ENCODE measurements at places on chromosomes 16 and 17. TPM values are rescaled to one million over a fixed set of nuclear protein-coding genes. Genes with fewer than 3 reads are reported as not detected.

DNA sequence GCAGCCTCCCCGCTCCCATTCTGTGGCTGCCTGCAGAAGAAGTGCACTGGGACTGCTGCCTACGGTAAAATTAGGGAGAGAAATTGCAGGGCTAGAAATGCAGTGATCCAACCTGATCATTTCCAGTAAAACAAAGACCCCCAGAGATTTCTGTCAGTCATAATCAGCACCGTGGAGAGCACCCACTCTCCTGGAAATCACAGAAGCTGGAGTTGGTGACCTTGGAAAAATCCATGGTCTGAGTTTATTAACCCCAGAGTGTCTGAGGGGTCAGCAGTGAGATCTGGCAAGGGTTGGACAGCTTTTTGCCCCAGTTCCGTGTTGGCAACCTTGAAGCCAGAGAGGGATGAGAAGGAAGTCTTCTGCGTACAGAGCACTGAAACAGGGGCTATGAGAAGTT, 7.8 kb downstream of the SYCE1L start:
- no peak for DNase-seq

SERPINF2 gene
- 0.07 TPM for polyA plus RNA-seq

HOXB1 gene
- not detected for polyA plus RNA-seq

GRCh38 chr16:87252269-87252970, 64.8 kb downstream of the C16orf95 start:
- no peak for DNase-seq

DNA sequence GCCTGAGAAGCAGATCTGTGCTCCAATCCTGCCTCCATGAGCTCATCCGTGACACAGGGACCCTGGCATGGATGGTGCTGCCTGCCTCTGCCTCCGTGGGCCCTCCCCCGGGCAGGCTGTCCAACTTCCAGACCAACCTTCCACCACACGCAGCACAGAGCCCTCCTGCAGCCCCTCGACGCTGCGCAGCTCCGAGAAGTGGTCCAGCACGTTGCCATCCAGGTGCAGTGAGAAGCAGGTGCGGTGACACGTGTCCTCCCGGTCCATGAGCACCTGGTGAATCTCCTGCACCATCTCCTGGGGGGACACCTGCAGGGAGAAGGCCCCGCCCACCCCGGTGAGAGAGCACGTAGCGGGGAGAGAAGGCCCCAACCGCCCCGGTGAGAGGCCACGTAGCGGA, 8.4 kb downstream of the CLUH start:
- no peak for DNase-seq

GRCh38 chr17:59830846-59831486, 61.8 kb downstream of the TUBD1 start:
- no peak for DNase-seq

DNA sequence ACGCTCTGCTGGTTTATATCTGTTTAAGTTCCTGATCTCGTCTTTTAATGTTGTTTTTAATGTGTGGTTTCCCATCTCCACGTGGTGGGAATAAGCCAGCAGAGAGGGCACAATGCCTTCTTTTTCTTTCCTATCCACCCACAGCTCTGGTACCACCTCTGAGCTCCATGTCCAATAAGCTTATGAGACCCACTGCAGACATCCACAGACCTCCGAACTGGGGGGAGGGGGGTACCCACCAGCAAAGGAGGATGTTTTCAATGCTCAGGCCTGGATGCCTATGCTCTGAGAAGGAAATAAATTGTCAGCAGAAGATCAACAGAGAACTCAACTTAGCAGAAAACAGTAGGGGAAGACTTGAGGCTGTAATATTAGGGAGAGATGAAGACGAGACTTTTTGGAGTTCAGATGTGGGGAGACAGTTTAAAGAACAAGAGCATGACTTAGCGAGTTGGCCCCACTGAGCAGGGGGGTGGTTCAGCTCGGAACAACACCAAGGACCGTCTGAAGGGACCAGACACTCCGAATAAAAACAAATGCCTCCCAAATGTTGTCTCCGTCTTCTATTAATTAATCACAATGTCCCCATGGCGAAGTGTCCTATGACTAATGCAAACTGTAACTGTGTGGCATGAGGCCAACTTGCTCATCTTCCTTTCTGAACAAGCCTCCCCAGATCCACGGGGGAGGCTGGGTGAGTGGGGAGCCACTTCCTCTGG, 62.7 kb downstream of the GAS7 start:
- no peak for DNase-seq

DNA sequence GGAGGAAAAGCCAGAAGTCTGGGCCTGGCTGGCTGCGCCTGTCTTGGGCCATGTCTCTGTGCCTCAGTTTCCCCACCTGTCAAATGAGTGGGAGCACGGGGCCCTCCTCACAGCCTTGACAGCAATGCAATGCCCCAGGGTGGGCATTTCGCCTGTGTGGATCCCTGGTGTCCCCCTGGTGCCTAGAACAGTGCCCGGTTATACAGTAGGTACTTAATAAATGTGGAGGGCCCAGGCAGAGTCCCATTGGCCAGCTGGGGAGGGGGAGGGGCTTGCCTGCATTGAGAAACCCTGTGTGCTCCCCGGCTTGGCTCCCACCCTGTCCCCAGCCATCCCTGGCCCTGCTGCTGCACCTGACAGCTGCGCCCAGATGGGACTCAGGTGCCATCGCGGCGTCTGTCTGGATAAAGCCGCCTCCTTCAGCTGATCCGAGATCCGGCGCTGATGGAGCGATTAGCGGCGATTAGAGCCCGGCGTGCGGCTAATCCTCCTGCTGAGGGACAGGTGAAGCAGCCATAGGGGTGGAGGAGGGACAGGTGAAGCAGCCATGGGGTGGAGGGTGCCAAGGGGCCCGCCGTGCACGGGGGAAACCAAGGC, 12.4 kb downstream of the ZFPM1 start:
- no peak for DNase-seq

DNA sequence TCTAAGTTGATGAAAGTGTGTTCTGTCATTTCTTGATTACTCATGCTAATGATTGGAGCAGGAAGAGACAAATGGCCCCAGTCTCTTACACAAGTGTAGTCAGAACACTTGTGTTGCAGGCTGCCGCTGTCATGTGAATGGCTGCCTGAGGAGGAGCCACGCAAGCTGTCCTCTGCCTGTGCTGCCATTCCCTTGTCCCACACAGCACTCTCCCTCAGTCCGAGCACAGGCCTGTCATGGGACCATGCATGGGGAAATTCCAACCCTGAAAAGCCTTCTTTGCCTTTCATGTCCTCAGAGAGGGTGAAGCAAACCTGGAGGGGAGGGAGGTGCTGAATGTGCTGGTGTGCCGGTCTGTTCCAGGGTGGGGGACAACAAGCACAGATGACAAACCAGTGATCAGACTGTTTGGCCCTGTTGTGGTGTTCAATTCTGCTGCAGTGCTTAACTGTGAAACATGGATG, 109.4 kb downstream of the MRTFB start:
- DNase-seq = no peak

- DNase-seq = no peak
Measured at GRCh38 chr16:425740-426114, 278 bp downstream of the RAB11FIP3 start.

DNA sequence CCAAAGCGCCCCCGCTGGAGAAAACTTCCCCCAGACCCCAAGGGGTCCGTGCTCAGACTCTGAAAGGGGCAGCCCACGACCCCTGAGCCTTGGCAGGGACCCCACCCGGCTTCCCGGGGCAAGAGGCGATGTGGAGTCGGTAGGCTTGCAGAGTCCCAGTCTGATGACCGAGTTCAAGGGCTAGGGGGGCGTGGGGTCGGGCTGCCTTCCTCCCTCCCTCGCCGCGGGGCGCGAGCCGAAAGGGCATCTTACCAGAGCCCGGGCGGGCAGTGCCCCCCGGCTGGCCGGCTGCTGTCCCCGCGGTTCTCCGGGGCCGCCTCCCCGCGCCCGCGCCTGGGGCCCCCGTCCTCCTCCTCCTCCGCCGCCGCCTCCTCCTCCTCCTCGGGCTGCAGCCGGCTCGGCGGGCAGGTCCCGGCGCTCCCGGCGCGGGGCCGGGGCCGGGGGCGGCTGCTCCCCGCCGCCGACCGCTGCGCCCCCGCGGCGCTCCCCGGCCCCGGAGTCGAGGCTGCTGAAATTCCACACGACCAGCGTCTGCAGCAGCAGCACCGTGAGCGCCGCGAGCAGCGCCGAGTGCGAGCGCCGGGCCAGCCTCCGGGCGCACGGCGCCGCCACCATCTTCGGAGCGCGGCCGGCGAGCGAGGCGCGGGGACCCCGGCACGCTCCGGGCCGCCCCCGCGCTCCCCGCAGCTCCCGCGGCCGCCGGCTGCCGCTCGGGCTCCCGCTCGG, 415 bp downstream of the XYLT1 start:
- no peak for DNase-seq

DNA sequence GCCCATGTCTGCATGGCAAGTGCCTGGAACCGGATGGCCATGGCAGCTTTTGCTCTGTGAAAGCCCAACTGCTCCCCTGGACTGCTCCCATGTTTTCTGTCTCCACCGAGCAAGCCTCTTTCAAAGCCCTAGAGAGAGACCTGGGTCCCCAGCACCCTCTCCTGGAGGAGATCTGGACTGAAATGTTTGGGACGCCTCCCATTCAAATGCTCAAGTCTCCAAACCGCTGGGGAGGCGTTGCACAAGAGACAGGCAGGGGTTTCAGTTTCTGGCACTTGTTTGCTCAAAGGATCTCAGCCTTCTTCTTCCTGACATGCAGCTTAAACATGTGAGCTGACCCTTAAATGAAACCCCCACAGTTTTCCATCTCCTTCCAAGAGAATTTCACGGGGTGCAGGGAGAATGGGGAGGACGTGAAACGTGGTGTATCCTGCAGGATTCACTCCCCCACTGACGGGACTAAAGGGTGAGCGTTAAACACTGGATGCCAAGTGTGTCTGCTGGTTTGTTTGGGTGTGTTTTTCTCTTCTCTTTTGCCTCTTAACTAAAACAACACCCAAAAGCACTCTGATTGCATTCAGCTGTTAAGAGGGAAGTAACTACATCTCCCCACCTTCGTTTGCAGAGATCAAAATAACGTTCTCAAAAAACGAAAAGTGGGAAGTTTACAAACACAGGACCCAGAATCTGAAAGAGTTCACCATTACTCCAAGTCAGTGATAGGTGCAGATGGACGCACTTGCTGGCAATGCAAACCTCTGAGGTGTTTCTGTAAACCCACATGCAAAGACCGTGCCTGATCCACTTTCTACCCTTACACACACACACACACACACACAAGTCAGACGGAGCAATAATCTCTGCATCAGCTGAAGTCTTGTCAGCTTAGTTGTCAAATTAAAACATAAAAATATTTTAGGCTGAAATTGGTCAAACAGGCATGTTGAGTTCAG, 256.9 kb downstream of the C16orf95 start:
- peak; percentile 32 for DNase-seq

NPIPB8 gene
- 0.81 TPM for polyA plus RNA-seq

DNA sequence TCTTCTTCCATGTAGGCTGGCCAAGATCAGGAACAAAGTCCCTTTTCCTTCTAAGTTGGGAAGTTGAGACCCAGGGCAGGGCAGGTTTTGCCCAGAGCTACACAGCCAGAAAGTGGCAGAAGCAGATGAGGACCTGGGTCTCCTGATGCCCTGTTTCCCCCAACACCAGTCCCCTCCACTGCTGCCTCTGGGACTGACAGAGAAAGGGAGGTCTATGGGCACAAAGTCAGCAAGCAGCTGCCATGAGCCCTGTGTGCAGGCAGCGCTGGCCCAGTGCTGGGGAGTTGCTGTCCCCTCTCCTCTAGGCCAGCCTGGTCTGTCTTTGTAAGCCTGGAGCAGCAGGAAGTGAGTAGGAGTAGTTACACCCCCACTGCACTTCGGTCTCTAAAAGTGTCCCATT, 46.9 kb upstream of the NKD1 start:
- DNase-seq = no peak

XAF1 gene
- 6.3 TPM for polyA plus RNA-seq

DNA sequence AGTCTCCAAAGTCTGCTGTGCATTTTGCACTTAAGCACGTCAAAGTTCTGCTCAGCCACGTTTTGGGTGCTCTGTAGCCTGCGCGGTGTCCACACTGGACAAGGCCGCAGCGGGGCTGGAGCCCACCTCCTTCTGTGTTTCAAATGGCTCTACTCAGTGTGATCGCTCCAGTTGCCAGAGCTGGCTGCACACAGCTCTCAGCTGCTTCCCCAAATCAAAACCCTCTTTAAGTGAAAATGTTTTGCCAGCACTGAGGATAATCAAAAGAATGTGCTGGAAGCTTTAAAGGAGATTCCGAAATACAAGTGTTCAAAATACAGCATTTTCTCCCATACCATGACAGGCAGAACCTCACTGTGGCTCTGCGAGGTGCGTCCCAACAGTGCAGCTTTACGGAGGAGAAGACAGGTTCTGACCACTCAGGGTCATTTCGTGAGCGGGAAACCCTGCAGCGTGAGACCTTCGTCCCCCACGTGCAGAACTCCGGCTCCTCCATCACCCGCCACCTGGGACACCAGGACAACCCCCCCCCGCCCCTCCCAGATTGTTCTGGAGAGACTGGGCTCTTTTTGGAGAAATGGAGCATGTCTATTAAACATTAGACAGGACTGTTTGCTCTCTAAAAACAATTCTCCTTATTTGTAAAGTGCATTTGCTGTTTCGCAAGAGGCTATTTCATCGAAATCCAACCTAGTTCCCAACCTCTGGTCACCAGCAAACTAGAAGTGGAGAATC, 16.6 kb downstream of the TBC1D16 start:
- no peak for DNase-seq

DNA sequence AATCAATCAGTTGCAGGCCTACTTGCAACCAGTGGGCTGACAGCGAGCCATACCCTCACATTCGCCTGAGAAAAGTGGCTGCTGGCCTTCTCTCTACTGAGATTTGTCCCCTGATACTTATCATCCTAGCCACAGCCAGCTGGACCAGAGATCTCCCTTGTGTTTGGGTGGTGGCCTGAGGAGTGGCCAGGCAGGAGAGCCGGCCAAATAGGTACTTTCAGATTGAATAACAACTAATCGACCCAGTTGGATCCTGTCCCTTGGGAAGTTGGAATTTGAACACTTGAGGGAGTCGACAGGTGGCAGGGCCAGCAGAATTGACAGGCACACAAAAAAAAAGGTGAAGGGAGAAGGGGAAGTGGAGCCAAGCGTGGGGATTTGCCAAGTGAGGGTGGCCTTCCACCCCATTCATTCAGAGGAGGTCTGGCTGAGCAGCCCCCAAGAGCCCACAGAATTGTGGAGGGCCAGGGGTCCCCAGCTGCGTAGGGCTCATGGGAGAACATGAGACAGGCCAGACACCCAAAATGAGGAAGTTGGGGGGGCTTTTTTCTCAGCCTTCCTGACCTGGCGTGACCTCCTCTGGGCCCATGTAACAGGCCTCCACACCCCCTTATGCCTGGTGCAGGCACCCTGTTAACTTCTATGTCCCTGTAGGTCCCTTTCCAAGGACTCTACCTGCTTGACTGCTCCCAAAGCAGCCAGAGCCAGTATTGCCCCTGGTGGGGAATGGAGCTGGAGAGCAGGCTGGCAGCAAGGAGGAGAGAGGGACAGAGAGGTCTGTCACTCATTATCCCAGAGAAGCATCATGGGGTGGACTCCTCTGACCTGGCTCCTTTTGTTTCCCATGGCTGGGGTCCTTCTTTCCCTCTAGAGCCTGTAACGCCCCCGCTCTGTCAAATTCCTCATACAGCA, 2.9 kb upstream of the RANGRF start:
- DNase-seq = no peak

DNA sequence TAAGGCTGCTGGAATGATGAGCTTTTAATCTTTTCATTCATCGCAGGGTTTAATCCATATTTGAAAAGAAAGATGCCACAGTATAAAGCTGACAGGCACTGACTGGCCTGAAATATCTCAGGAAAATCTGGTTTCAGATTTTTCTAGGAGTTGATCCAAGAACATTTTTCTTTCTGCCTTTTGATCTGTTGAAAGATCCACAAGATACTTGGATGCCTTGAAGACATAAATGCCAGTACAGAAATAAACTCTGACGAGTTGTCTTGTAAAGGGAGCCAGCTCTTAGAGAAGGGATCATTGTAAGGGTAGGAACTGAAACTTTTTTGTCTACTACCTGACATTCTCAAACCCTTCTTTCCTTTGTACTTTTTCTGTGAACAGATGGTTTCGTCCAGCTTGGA, 25.4 kb upstream of the KRT20 start:
- DNase-seq = no peak

NEK8 gene
- 2.5 TPM for polyA plus RNA-seq

CHST5 gene
- polyA plus RNA-seq = not detected

All from AG04450 (cell line).